Stimulated activated CD8-positive, alpha-beta memory T cell treated with anti-CD3 and anti-CD28 coated beads, Interleukin-15, amount 100 ng/mL, for 24 hours (primary cell): ENCODE measurements at places on chromosomes 7 and 10.

DNA sequence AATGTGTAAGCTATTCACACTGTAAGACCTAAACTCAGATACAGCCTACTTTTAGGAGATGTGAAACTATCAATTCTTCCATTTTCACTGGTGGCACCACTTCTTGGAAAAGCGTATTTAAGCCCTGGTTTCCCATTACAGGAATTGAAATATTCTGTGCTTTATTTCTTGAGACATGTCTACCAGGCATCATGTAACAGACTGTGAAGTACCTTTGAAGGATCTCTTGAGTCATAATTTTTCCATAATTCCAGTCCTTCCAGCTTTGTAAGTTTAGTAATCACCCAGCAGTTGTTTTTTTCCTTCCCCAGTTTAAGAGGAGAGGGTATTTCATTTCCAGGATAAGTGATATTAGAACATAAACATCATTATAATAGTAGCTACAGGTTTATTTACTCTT is 186.0 kb upstream of the PRPS1L1 start:
- no peak for DNase-seq

DNA sequence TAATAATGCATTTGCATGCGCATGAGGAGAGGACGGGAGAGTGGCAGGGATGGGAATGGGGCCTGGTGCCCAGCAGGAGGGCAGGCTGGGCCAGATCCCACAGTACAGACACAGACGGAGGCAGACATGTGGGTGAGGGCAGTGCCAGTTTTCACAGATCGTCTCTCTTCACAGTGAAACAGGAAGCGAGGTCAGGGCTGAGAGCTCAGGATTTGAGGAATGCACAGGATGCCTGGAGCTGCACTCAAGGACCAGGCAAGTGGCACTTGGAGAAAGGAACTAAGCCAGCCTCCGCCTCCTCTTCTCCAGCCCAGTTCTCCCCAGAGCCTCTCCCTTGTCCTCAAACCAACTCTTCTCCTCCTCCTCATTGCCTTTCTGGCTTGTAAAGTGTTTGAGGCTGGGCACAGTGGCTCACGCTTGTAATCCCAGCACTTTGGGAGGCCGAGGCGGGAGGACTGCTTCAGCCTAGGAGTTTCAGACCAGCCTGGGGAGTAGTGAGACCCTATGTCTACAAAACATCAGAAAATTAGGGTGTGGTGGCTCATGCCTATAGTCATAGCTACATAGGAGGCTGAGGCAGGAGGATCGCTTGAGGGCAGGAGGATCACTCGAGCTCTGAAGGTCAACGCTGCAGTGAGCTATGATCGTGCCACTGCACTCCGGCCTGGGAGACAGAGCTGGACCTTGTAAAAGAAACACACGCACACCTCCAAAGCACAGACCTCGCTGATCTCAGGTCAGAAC is 115.2 kb downstream of the HIP1 start:
- no peak for DNase-seq

DNA sequence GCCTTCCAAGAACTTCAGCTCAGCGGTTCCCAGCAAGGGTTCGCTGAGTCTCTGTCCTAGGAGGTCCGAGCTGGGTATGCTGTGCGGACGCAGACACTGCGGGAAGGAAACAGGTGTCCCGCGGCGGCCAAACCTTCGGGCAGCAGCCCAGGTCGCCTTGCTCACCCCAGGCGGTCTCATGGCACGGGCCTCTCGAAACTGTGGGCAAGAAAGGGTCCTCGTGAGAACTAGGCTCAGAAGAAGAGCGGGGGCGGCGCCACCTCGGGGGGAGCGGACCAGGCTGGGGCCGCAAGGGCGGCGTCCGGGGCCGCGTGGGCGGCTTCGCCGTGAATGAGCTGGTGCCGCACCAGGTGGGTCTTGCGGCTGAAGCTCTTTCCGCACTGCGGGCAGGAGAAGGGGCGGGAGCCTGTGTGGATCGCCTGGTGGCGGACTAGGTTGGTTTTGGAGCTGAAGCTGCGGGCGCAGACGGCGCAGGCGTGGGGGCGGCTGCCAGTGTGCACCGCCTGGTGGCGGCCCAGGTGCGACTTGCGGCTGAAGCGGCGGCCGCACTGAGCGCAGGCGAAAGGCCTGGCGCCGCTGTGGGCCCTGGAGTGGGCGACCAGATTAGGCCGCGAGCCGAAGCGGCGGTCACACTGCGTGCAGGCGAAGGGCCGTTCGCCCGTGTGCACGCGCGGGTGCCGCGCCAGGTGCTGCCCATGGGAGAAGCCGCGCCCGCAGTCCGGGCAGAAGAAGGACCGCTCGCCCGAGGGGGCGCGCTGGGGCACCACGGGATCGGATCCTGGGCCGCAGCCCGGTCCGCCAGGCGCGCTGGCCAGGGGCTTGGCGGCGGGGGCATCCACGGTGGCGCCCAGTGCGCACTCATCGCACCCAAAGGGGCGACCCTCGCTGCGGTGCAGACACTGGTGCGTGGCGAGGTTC is 8.6 kb downstream of the ZNF467 start:
- DNase-seq = no peak

- DNase-seq = no peak
These were observed 155.2 kb downstream of the ZNF365 start for GRCh38 chr10:62529396-62529795.

GRCh38 chr10:130929422-130930325 is 381.8 kb downstream of the TCERG1L start:
- no peak for DNase-seq

- no peak for DNase-seq
These were observed 89.0 kb upstream of the ZNF804B start for GRCh38 chr7:88670536-88670935.
